Activated CD4-positive, alpha-beta T cell treated with anti-CD3 and anti-CD28 coated beads, Interleukin-2, amount 10 ng/mL, durations not matched to agents 24 days and 14 days (primary cell): ENCODE measurements at places on chromosomes 12 and 14. TPM values are rescaled to one million over a fixed set of nuclear protein-coding genes. Genes with fewer than 3 reads are reported as not detected.

The CCDC198 gene
- total RNA-seq = not detected in 2 replicates

The STYX gene
- total RNA-seq = 18.3 and 19.7 TPM in 2 replicates

GRCh38 chr12:48349471-48349870 is 1.2 kb downstream of the ZNF641 start:
- no peak for DNase-seq

The TMTC2 gene
- total RNA-seq = 1.9 and 2.5 TPM in 2 replicates

The TMCC3 gene
- 0.02 TPM in 1 of 2 replicates, not detected in the other for total RNA-seq
